Kidney epithelial cell (primary cell): ENCODE measurements at places on chromosomes 7 and 10. TPM values are rescaled to one million over a fixed set of nuclear protein-coding genes. Genes with fewer than 3 reads are reported as not detected.

- no peak for DNase-seq
Observed at GRCh38 chr10:21164687-21165086, 267.6 kb upstream of the NEBL start.

GRCh38 chr10:85926986-85927385 is 439.6 kb downstream of the GRID1 start:
- DNase-seq, result no peak

GRCh38 chr10:63286754-63287264 is 153.7 kb downstream of the NRBF2 start:
- DNase-seq, result no peak

TWIST1 gene
- 1.6 and 6.3 TPM in 2 replicates for total RNA-seq
